ENCODE measurements at places on chromosomes 11 and 22.

DNA sequence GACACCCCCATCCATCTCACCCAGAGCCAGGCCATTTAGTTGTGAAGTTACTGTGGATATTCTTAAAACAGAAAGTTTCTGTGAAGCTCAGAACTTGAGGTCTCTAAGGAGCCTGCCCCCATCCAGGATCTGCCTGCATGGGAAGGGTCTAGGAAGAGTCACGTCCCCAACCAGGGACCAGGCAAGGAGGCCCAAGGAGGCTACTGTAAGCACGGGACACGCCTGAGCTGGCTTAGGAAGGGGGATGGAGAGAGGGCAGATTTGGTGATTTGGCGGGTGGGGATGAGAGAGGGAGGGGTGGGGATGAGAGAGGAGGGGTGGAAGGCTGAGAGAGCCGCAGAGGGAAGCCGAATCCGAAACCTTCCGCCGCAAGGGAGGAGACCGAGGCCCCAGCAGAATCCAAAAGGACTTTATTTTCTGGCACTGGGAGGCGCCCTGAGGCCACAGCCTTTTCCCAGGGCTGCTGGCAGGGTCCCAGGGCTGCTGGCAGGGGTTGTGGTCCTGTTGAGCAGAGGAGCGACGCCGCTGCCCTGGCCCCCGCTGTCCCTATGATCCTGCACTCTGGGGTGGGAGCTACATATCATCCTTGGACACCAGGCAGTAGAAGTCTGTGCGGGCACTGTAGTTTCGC is 9.4 kb downstream of the SIGIRR start:
- DNase-seq = no peak

- no peak for DNase-seq
These were observed 7.0 kb downstream of the CHST1 start for GRCh38 chr11:45658292-45658991.

DNA sequence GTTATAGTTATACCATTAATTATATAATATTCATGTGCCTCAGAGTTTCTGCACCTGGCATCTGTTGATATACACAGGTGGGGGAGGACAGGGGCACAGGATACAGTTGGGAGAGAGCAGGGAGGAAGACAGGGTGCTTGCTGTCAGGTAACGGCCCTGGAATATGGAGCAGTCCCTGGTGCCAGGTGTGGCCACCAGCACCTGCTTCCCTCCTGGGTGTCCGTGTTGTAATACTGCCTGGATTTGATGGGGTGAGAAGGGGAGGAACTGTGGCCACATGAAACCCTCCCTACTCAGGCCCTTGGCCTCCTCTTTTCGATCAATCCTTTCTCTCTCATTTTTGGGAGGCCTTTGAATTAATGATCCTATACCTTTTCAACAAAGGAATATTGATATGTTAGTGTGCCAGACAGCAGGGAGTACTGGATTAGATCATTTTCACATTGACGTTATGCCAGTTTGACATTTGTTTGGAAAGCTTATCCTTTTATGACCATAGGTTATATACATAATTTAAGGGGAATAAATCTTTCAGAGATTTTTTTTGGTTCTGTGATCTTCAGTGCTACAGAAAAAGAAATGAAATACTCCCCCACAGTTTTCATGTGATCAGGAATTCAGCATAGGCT is 88.6 kb downstream of the TEAD1 start:
- peak; percentile 90 for DNase-seq

- no peak for DNase-seq
These were observed 22.8 kb upstream of the HTR3A start for GRCh38 chr11:113952070-113952469.

DNA sequence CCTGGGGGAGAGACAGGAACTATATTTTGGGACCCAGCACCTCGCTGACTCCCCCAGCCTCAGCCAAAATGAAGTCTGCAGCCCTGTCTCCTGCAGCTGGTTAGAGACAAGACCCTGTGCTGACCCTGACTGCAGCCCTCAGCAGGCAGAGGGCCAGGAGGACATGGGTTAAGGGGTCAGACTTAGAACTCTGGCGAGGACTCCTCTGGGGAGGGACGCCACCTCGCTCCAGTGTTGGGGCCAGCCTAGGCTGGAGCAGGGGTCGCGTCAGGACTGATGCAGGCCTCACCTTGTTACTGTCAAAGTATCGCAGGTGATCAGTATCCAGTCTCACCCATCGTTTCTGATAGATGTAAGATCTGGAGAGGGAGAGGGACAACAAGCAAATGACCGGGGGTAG is 36.9 kb upstream of the PDE2A start:
- DNase-seq = no peak

GRCh38 chr11:121643479-121644186 is 190.9 kb upstream of the SORL1-AS1 start:
- no peak for DNase-seq

DNA sequence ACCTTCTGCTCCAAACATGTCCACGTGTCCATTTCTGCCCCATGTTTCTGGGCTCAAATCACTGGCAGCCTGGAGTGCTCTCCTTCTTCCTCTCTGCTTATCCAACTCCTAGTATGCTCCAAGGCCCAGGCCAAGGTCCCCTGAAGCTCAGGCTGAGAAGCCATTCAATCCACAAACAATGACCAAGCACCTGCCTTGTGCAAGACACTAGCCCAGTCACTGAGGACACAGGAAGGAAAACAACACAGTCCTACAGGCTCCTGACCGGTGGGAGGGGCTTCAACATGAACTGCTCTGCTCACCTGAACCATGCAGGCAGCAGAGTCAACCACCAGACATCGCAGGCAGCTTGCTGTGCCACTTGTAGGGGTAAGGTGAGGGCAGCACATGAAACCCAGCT is 93.6 kb downstream of the RPL27A start:
- peak; percentile 24 for DNase-seq

- no peak for DNase-seq
These were observed 59.2 kb upstream of the PHOX2A start for GRCh38 chr11:72303179-72303578.

- no peak for DNase-seq
These were observed 29.7 kb downstream of the POU2AF3 start for GRCh38 chr11:111327908-111328624.

DNA sequence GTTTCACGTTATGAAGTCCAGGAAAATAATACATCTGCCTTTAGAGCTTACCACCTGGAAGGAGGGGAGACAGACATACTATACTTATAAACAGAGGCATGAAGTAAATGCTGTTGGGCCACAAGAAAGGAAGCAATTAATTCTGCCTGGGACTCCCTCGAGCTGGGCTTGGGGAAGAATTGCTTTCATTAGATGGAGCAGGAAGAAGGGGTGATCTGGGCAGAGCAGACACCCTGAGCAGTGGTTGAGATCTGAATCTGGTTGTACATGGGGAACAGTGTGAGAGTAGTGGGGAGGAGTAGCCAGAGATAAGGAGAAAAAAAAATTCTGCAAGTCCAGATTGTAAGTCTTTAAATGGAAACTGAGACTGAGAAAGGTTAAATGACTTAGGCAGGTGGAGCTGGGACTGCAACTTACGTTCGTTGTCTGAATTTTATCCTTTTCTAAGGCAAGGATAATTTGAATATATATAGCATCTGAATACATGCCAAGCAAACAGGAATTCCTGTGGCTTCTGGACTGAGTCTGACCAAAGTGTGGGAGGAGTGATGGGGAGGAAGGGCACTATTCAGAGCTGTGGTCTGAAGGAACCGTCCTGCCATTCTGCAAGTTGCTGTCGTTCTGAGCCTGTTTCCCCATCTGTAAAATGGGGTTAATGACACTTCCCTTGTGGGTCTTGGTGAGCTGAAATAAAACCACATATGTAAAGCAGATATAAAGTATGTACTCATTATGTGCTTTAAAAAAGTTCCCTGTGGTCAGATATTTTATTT is 7.9 kb downstream of the NCAM1 start:
- DNase-seq = no peak

DNA sequence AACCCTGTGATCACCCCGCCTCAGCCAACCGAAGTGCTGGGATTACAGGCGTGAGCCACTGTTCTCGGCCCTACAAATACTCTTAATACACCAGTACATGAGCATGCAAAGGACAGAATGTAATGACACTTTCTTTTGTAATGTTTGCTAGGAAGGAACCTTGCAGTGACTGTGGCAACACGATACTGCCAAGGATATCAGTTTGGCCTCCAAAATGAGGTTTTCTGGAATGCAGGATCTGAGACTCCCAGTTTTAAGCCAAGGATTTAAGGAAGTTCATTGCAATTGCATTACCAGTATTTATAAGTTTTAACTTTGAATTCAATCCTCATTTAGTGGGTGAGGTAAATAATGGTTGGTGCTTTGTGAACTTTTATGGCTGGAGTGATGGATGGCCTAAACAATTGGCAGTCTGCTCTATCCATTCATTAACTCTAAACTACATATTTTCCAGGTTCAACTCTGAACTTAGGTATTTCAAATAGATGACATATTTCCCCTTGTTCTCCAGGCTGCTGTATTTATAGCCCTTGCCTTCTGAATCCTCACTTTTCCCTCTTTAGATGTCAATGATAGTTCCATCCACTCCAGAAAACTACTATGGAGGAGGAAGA is 330.3 kb downstream of the C11orf87 start:
- no peak for DNase-seq

DNA sequence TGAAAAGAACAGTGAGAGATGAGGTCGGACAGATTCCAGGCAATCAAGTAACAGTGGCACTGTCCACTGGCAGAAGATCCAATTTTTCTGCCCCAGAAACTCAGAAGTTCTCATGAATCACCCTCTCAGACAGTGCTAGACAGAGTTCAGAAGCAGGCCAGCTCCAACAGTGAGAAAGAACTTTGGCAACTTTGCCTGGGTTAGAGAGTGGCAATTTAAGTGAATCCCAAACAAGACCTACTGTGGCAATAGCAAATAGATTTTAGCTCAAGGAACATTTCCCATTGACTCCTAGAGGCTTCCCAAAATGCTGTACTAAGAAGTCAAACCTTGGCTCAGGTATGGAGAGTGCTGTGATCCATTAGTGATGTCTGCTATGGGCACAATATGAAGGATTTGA is 12.3 kb downstream of the CD44 start:
- no peak for DNase-seq

DNA sequence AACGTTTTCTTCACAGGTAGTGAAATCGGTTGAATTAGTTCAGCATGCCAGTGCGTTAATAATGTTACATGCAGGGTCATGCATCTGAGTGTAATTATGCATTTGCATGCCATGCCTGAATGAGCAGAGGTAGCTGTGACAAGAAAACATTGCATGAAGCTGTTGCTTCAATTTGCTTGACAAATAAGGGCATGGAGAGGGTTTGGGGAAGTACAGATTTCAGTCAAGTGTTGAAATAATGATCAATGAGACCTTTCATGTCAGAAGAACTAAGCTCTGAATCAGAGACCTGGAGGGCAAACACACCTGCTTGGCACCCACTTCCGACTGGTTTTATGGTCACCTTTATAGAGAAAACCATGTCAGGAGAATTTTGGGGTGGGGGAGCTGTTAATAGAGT is 221.4 kb downstream of the DBX1 start:
- DNase-seq = peak; percentile 33

GRCh38 chr22:29766632-29767170 is at the start of gene ZMAT5:
ZMAT5 (minus strand) TSS chr22:29767007; CDS start chr22:29748544, 18,463 bp downstream.
- DNase-seq = peak; percentile 95

- no peak for DNase-seq
These were observed 4.0 kb downstream of the RPL3 start for GRCh38 chr22:39315389-39315788.

DNA sequence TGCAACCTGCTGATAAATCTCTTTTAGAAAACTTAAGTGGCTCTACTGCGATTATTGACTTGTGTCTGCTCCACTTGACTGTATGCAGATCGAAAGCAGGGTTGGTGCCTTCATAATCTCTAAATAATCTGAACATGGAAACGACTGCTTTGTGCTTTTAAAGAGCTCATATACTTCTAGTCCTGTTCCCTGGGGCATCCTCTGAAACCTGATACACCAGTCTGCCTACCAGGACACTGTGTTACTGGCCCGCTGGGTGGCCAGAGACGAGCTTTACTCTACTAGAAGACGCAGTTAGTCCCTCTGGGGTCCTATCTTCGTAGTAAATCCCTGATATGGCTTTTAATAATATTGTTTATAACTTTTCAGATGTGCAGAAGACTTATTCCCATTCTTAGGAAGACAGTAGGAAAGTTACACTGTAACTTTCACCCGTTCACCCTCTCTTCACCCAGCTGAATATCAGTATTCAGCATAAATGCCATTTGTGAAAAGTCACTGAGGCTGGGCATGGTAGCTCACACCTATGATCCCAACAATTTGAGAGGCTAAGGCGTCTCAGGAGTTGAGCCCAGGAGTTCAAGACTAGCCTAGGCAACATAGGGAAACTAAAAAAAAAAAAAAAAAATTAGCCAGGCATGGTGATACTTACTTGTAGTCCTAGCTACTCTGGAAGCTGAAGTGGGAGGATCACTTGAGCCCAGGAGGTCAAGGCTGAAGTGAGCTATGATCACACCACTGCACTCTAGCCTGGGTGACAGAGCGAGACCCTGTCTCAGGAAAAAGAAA is 9.0 kb upstream of the HTR3B start:
- peak; percentile 57 for DNase-seq

DNA sequence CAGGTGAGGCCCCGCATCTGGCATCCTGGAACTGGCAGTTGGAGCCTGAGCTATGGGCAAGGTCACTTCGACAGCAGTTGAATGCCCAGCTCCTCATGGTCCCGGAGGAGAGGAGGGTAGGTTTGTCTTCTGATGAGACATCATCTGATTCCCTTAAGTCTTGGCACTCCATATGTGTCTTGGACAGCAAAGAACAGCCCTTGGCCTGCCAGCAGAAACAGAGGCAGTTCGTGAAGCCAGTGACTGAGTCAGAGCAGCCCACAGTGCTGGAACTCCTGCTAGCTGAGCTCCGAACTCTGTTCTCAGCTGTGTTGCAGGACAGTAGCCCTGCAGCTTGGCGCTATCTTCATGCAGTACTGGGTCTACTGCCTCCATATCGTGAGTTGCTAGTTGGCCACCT is 1.0 kb downstream of the DNHD1 start:
- DNase-seq = no peak

DNA sequence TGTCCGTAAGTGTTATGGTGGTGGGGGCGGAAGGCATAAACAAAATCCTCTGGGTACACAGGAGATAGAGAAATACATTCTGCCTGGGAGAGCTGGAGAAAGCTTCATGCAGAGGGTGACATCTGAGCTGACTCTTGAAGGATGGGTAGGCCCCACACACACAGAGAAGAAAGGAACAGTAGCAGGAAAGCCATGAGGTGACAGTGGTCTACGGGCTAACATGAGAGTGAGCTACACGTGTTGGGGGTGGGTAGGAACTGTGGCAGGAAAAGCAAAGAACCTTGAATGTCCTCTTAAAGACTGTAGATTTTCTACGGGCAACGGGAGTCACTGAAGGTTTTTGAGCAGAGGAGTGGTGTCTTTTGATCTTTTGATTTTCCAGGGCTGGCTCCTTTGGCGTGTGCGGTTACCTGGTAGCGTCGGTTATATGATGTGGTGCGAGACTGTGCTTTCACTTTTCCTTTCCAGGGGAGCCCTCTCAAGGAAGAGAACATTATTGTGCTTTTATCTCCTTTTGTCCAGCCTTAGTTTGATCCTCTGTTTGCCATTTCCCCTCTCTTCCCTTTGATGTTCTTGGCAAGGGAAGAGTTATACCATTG is 39.7 kb downstream of the ADAMTS8 start:
- no peak for DNase-seq

DNA sequence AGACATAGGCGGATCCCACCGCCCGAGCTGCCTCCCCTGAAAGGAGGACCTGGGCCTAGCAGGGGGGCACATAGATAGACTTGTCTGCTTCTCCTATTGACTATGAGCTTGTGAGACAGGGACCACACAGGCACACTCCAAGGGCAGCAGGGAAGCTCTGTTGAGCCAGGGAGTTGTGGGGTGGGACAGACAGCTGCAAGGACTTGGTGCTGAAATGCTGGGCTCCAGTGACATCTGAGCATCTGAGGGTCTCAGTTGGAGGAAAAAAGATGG is 53.4 kb upstream of the ANO1 start:
- DNase-seq = no peak

- DNase-seq = no peak
These were observed 119.6 kb downstream of the DYNC2H1 start for GRCh38 chr11:103228807-103229206.
